Activated CD4-positive, alpha-beta T cell treated with anti-CD3 and anti-CD28 coated beads for 4 hours (primary cell): ENCODE measurements at places on chromosomes 12 and 14.

DNA sequence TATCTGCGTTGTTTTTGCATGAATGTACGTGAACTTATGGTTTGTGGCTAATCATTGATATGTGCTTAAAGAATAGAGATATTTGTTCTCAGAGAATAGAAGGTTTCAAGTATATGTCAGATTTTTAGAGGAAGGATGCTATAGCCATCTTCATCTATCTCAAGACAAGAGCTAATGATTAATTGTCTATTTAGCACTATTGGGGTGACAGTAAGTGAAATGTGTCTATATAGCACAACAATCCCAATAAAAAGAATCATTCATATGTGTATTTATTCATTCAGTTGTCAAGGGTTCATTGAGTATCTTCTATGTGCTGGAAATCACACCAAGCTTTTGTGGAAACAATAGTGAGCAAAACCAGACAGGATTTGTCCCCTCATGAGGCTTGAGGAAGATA lies 299.5 kb upstream of the NPAS3 start:
- DNase-seq = no peak

DNA sequence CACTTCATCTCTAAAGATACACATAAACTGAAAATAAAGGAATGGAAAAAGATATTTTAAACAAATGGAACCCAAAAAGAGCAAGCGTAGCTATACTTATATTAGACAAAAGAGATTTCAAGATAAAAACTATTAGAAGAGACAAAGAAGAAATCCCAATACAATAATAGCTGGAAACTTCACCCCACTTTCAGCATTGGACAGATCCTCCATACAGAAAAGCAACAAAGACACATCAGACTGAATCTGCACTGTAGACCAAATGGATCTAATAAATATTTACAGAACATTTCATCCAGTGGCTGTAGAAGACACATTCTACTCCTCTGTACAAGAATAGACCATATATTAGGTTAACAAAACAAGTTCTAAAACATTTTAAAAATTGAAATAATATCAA lies 117.6 kb upstream of the PDE3A start:
- DNase-seq = no peak

- DNase-seq = no peak
These were observed 56.2 kb downstream of the TSPAN9 start for GRCh38 chr12:3133405-3133783.

DNA sequence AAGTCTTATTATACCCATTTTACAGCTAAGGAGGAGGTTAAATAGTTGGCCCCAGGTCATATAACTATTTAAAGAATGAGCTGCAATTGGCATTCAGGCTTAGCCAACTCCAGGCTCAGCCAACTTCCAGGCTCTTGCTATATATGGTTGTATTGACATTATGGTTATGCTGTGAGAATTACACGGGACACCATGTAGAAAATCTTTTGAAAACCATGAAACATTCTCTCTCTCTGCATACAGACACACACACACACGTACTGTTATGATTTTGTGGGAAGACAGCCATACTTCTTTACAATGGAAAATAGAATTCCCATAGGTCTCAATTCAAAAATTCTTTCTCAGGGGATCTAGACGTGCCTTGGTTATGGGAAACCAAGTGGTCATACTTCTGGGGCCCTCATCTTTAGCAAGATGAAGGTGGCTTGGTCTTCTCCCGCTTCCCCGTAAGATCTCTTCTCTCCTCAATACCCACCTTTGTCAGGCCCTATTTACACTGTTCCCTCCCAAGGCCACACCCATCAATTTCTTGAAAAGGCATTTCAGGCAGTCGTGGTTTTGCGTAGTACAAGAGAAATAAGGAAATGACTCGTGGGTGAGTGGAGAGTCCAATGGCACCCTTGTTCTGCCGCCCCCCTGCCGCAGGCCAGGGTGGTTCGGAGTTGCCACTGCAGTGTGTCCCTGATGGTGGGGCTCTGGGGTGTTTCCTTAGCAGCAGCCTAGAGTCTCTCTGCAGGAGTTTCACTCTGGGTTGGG lies 10.0 kb upstream of the GPRC5A start:
- no peak for DNase-seq

DNA sequence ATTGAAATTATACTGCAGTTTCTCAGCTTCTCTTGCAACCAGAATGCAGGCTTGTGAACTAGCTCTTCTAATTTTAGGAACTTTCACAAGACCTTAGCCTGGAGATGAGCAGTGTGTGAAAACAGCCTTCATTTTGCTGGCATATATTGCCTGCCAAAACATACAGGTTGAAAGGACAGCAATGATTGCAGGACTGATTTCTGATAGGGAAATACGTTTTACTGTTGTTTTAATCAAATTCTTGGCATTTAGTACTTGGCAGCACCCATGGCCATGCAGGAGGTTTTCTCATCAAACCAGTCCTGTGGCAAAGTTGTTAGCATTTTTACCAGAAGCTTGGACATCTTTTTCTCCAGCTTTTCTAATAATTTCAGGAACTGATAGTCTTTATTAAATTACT lies 91.9 kb upstream of the MUCL1 start:
- DNase-seq = no peak

GRCh38 chr12:21301-22189 lies 45.0 kb upstream of the IQSEC3 start:
- no peak for DNase-seq

- no peak for DNase-seq
These were observed 118.3 kb downstream of the MED13L start for GRCh38 chr12:116159175-116159574.

DNA sequence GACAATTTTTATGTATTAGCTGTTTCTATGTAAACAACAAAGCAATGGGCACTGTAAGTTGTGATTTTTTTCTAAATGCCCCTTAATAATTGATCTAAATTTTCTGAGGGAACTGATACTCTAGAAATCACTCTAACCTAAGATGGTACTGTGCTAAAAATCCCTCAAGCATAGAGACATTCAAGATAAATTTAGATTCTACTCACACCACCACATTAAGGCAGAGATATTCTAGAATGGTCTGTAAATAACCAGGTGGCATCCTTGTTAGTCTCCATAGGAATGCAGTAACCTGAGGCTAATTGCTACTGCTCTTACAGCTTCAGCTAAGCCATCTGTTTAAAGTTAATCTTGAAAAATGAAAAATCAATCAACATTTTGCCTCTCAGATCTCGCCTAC lies 87.3 kb downstream of the SLC41A2 start:
- DNase-seq = no peak

- DNase-seq = peak; percentile 16
These were observed 2.4 kb upstream of the RNASE7 start for GRCh38 chr14:21039585-21040369.

GRCh38 chr12:125159702-125160101 lies 94.5 kb downstream of the AACS start:
- no peak for DNase-seq

- no peak for DNase-seq
These were observed 27.1 kb upstream of the KRT77 start for GRCh38 chr12:52730383-52730782.

DNA sequence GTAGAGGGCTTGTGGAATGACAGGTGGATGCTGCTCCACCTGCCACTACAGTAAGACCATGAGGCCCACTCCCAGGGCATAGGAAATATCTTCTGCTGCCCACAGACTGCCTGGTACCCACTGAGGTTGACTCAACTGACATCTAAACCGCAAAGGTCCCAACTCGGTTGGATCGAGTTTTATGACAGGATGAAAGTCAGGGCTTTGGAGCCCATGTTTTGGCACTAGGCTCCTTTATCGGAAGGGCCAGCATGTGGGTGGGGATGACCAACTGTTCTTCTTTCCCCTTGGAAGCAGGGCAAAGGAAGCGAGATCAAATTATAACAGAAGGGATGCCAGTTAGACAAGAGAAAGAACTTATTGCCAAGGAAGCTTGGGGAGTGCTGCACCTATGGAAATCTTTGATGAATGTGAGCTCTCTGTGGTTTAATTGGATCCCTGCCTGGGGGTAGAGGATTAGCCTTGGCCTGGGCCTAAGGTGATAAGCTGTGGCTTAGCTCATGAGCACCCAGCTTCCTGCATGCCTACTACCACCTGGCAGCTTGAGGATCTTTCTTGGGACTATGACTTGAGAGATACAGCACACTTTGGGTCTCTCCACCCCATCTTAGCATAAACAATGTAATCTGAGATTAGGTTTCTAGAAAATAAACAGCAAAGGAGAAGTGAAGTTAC lies 121.8 kb downstream of the KCNA5 start:
- DNase-seq = no peak

- peak; percentile 16 for DNase-seq
These were observed 62.7 kb downstream of the FBXO34 start for GRCh38 chr14:55333711-55334485.

DNA sequence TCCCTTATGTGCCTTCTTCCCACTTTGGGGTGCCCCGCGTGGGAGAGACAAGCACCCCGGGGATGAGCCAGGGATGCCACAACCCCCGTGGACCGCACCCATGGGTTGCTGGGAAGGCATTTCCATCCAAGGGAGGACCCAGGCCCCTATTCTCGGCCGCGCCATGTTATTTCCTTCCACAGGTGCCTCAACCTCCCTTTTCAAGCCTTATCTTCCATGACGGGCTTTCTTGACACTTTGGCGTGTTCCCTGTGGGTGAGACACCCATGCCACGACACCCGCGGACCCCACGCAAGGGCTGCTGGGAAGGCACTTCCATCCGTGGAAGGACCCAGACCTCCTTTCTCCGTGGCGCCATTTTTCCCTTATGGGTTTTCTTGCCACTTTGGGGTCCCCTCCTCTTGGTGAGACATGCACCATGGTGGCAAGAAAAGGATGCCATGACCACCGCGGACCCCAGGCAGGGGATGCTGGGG lies 269.2 kb downstream of the ALG10 start:
- no peak for DNase-seq

DNA sequence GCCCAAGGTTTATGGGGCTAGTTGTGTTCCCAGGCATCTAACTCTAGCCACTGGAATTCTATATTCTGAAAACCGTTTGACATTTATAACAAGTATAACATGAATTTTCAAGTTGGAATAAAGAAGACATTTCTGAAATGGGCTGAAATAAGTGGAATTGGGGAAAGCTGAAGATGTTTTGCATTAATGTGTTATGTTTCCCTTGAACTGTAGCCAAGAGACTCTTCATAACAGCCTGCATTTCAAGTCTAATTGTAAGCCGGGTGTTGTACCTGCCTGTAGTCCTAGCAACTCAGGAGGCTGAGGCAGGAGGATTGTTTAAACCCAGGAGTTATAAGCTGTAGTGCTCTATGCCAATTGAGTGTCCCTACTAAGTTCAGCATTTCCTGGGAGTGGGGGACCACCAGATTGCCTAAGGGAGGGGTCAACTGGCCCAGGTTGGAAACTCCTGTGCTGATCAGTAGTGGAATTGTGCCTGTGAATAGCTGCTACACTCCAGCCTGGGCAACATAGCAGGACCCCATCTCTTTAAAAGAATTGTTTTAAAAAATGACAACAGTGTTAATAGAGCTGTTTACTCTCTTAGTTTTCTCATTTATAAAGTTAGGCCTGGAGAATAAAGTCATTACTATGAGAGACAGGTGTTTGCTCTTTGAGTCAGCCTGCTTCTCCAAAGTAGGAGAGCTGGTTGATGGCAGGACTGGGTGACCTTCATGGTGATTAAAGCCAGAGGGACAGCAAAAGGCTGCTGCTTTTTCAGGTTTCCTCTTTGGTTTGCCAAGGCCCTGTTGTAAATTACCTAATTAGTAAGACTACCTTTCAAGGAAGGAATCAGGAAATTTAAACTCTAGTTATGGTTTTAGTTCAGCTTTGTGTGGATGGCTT lies 483.6 kb upstream of the RGS6 start:
- DNase-seq = no peak

DNA sequence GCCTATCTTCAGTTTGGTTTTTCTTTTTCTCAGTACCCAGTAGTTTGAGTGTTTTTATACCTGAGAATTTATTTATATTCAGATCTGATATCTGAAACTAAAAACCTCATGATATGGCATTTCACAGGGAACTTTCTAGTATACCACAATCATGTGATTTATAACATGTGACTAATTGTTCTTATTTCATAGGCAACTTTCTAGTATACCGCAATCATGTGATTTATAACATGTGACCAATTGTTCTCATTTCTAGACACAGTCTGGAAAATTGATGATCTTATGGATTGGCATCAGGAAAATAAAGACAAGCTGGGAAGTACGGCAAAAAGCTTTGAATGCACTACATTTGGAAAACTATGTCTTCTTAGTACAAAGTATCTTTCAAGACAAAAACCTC lies 20.6 kb downstream of the ZNF268 start:
- DNase-seq = no peak

DNA sequence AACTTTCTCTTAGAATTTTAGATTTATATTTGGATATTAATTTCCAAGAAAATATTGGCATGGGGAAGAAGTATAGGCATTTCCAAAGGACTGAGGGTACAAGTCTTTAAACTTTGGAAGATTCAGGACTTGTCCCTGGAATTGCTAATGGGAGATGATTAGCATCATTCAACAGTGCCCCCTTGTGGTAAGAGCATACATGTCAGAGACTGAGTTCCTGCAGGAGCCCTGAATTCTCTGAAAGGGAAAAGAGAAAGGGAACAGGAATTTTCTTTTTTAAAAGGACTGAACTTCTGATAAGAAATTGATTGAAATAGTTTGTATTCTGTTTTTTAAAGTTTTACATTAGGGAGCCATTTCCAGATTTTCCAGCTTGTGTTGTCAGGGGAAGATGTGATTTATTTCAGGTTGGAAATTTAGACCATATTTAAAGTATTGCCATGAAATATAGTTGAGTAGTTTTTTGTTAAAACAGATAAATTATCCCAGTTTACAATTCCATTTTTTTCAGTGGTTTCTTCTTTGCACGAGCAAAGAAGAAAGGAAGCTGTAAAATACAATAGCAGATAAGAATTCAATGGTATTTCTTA lies 44.0 kb upstream of the REP15 start:
- peak; percentile 48 for DNase-seq

DNA sequence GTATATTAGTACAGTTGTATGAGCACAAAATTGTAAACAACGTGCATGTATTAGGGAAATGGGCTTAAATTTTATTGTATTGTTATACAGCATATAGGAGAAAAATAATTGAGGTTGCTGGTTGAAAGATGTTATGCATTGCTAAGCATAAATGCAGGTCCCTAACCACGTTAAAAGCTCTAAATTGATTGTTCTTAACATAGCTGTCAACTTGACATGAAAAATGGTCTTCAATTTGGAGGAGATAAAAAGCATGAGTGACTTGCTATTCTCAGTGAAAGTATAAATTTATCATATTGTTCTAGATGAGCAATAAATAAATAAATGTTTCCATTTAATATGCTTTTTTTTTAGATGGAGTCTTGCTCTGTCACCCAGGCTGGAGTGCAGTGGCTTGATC lies 506.6 kb upstream of the ATXN7L3B start:
- DNase-seq = no peak

- DNase-seq = no peak
These were observed 146.0 kb upstream of the SFSWAP start for GRCh38 chr12:131564845-131565244.
